Umbilical cord (tissue), 2 donors: ENCODE measurements at places on chromosomes 2 and 18.

DNA sequence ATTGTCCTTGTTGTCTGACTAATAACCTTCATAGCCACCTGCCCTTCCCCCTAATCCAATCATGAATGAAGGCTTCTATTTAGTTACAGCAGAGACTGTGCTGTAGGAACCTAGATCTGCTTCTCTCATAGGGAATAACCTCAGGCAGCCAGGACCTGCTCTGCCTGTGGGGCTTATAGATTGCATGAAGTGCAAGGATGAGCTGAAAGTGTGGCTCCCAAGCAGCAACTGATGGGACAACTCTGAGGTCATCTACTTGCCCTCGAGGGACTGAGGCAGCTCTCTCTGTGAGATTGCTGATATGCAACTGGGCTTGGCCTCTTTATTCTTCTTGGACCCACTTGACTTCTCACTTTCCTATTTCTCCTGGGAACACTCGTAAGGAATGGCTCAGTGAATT, 23.8 kb upstream of the SLC38A11 start:
- DNase-seq, result no peak

DNA sequence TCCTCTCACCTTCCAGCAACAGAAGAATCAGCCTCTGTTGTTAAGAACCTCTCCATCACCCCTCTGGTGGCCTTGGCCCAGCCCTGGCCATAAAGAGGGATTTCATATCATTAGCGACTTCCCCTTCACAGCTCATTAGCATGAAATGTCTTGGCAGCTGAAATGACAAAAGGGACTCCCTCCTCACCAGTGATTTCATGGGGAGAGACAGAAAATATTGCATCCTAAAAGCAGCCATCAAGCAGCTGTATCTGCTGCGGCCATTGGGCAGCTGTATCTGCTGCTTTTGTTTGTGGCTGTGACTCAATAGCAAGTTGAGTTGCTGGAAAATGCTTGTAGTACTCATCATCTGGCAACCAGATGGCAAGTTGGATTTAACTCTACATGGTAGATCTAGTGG, 105.9 kb upstream of the RMDN2 start:
- no peak for DNase-seq

GRCh38 chr2:158890296-158890905, 78.0 kb upstream of the TANC1 start:
- DNase-seq, result no peak

GRCh38 chr2:13560322-13560721, 843.6 kb downstream of the TRIB2 start:
- DNase-seq, result no peak

DNA sequence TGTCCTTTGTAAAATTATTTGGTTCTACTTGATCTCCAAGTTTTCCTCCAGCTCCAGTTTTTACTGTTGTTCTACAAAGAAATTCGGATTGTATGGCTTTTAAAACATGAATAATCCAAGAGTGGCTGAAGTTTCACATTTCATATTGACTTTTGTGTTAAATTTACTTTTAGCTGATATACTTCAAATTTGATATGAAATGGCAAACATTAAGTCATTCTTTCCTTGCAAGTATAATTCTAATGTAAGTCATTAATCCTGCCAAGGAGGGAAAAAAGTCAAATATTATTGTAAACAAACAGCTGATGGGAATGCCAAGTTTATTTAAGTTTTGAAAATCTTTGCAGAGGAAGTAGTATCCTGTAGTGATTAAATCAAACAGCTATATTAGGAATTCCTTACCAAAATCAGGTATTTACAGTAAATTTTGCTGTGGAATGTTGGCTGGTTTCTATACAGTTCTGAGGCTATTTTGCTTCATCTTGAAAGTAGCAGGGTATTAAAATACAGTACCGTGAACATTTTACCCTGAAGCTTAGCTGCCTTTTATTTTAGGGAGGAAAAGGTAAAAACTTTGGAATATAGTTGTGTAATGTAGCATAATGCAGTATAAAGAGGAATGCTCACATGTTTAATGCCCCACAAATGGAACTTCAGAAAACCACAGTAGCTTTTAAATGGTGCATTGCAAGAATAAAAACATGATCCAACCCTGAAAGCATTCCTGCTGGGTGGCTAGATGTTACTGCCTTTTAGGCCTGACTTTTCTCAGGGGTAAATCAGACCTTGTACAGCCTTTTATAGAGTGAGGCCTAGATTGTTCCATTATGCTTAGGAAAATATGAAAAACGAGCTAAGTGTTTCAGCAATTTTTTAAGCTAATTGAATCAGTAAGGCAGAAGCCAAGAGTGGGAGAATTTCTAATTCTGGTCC, 62.7 kb upstream of the NT5C1B start:
- DNase-seq, result peak; percentile 62

DNA sequence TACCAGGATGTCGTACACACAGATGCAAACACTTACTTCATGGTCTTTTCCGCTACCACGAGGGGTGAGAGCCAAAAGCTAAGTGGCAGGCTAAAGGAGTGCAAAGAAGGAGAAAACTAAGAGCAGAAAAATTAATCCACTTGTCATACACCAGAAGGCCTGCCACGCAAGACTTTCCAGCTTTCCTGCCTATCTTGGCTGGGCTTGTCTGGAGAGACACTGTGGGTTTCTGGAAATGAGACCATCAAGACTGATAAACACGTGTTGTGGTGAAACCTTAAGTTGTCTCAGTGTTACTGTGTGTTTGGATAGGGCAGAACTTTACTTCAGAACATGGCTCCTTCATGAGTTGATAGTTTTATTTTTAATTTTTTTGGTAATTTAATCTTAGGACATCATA, 175.6 kb downstream of the FMNL2 start:
- no peak for DNase-seq

DNA sequence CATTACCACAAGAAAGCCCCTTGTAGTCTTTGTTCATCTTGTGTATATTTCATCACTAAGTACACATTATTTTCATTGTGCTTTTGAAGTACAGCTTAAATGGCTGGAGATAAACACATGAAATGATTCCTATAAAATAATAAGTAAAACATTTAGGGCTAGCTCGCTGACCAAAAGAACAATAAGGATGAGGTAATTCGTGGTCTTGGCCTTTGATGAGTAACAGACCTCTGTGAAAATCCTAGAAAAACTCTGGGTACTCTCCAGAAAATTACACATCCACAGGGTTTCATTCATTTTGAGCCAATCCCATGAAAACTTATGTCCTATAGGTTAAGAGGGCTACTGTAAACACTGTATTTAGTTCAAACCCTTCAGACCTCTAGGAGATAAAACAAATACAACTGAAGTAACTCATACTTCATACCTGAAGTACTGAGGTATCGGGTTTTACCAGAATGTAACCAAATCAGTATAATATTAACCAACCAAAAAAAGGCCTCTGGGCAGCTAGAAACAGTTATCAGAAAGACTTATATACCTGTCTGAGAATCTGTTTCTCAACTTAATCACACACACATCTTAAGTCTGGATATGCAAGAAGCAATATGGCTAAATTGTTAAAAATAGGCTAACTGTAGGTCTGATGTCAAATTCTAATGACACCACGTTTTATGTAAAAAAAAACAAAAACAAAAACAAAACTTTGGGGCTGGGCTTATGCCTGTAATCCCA, 31.0 kb downstream of the CFAP36 start:
- DNase-seq, result no peak

GRCh38 chr2:201933792-201934237, 99.8 kb upstream of the FZD7 start:
- peak; percentile 12 for DNase-seq

- peak; percentile 16 for DNase-seq
Measured at GRCh38 chr2:109607766-109608165, 6.0 kb downstream of the SEPTIN10 start.

DNA sequence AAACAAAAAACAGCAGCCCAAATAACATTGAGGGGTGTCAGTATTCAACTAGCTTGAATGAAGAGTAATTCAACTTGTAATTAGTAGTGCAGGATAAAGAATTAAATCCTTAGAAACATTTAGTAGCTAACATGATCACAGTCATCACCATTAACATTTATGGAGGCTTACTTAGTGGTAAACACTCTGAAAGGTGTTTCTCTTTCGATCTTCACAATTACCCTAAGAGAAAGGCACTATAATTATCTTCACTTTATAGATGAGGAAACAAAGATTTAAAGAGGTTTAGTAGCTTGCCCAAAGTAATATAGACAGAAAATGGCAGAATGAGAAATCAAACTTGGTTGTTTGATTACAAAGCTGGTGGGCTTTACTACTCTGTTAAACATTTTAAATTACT, 81.5 kb downstream of the GAREM1 start:
- DNase-seq, result no peak

- no peak for DNase-seq
Measured at GRCh38 chr2:240597419-240598181, 11.1 kb downstream of the CAPN10 start.

DNA sequence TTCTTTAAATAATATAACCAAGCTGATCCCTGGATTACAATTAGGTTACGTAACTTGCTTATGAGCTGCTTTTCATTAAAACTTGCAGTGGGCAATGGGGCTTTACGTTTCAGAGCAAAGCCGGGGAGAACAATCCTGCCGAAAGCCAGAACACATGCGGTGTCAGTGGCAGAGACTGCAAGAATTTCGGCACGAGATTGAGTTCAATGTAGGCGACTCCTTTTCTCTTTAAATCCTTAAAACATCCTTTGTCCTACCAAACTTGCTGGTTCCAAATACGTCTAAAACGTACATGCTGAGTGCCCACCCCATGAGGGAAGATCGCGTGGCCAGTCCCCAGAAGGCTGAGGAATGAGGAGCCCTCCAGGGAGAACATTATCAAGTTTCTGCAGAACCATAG, 36.8 kb upstream of the NCOA1 start:
- peak; percentile 84 for DNase-seq

- DNase-seq, result no peak
Measured at GRCh38 chr2:220628252-220628651, 943.9 kb downstream of the EPHA4 start.

DNA sequence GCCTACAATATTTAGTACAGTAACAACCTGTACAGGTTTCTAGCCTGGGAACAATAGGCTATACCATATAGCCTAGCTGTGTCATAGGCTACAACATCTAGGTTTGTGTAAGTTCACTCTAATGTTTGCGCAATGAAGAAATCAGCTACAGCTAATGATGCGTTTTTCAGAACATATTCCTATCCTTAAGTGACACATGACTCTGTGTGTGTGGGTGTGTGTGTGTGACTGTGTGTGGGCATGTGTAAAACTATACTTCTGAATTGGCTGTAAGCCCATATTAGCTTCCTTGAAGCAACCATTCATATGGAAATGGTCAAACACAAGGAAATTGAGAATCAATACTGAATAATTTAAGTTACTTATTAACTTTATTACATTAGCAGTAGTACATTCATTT, 120.8 kb upstream of the SULT1C3 start:
- DNase-seq, result no peak

DNA sequence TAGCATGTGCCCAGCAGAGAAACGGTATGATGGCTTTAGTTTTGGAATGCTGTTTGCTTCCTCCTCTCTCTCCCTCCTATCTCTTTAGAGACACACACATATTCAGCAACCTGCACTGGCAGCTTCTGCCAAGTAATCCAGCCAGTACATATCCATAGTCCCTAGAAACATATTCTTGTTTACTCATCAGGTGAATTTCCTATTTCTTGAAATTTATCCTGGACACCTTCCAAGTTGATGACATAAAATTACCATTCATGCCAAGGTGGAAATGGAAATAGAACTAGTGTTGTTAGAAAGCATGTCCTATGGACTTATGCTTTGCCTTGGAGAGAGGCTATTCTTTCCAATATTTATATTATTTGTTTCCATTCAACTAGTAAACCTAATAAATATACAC, 50.9 kb upstream of the RGPD4 start:
- no peak for DNase-seq
